NT2/D1 (cell line): ENCODE measurements at places on chromosomes 5 and 9.

- DNase-seq = no peak
Observed at GRCh38 chr5:78734950-78735349, 86.4 kb upstream of the LHFPL2 start.

DNA sequence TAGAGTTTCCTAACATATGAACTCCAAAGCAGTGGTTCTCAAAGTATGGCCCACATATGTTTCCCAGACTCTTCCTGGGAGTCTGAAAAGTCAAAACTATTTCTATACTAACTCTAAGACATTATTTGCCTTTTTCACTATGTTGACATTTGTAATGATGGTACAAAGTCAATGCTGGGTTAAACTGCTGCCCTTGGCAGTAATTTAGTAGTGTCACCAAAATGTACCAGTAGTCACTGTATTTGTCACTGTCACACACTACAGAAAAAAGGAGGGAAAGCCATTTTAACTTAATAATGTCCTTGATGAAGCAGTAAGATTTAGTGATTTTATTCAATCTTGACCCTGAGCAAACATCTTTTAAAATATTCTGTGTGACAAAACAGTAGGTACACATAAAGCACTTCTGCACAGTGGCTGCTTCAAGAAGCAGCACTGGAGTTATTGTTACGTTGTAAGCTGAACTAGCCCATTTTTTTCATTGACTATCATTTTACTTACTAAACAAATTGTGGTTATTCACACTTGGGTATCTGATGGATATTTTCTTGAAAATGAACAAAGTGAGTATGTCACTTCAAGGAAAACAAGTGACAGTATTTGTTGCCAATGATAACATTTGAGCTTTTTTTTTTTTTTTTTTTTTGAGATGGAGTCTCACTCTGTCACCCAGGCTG is 90.3 kb downstream of the NR6A1 start:
- DNase-seq = no peak

- DNase-seq = no peak
Observed at GRCh38 chr5:122584411-122585300, 190.2 kb upstream of the SNX2 start.

DNA sequence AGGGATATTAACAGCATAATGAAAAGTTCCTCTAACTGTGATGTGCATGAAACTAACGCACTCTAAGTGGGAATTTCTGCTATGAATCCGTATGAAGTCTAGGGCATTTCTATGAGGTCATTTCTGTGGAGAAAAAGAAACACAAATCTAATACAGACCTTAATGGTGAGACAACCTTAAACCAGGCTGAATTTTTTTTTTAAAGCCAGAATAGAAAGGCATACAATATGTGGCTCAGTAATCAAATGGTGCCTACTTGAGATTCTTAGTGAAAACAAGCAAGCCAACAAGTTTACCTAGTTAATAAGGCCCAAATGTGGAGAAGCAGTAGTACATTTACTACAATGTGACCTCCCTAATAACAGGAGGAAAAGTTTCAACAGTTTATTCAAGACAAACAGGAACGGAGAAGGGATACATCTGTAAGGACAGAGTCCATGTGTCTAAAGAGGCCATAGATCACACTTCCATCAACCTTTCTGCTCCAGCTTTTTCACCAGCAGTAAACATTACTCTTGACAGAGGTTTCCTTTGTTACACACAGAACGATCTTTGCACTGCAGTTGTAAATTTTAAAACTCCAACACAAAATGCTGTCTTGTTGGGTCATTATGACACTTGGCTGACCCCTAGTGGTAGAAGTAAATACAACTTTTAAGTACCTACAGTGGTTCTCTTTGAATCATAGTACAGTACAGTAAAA is 26.2 kb downstream of the CARNMT1 start:
- DNase-seq = peak; percentile 78

- DNase-seq = no peak
Observed at GRCh38 chr9:125745018-125745417, 2.2 kb upstream of the PBX3 start.

- DNase-seq = peak; percentile 32
Observed at GRCh38 chr5:64497386-64497785, 8.4 kb upstream of the RGS7BP start.

DNA sequence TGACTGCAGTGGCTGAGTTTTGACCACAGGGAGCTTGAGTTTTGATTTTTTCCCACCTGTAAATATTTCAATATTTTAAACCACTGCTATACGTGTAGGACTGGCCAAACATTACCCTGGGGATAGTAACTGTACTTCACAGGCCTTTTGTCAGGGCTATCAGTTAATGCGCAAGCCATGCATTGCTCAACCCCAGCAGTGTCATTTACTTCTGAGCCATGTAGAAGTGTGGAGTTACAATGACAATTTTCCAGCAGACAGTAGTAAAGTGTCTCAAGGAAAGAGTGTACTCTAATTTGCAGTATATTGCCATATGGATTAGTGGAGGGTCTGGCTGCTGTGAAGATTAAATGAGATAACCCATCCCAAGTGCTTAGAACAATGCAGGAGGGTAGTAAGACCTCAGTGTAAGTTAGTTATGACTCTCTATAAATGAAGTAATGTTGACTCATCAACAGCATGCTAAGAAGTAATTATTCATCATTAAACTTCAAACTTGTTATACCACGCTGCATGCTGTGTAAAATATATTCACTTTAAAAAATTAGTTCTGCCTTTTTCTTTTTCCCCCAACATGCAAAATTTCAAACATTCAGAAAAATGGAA is 489.2 kb downstream of the KDM4C start:
- no peak for DNase-seq

- peak; percentile 88 for DNase-seq
Observed at GRCh38 chr5:180082633-180083420, 11.3 kb upstream of the RNF130 start.

- DNase-seq = no peak
Observed at GRCh38 chr5:32504989-32505596, 60.6 kb upstream of the ZFR start.

DNA sequence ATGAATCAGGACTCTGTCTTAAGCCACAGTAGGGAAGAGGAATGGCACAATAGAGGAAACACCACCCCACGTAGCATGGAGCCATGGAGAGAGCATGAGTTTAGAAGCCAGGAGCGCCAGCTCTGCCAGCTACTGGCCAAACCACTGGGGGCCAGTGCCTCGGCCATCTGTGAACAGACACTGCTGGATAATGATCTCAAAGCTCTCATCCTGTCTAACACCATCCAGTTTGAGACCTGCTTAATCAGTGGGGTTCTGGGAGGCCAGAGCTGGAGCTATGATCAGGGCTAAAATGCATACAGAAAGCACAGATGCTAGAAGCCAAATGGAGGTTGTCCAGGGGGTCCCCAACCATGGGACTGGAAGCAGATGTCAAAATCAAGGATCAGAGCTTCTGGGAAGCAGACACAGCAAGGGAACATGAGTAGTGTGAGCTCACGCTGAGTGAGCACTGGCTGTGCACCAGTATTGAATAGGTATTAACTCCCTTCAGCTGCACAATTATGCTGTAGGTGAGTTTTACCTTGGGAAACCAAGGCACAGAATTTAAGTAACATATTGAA is 92.7 kb downstream of the KCNIP1 start:
- no peak for DNase-seq

DNA sequence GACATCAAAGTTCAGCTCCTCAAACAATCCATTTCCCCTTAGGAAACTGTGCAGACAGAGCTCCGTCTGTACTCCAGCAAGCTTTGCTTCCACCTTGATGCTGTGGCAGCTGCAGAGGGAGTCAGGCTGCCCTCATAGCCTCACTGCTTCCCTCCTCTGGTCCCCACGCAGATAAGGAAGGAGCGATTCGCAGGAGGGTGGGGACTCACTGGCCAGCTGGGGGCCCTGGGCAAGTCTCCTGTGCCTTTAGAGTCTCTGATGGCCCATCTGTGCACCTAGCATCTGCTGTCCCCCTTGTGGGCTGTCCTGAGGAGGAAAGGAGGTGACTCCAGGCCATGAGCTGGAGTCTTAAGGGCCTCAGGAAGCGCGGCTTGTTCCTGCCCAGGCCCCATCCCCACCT is 121.5 kb downstream of the ENTREP1 start:
- no peak for DNase-seq

DNA sequence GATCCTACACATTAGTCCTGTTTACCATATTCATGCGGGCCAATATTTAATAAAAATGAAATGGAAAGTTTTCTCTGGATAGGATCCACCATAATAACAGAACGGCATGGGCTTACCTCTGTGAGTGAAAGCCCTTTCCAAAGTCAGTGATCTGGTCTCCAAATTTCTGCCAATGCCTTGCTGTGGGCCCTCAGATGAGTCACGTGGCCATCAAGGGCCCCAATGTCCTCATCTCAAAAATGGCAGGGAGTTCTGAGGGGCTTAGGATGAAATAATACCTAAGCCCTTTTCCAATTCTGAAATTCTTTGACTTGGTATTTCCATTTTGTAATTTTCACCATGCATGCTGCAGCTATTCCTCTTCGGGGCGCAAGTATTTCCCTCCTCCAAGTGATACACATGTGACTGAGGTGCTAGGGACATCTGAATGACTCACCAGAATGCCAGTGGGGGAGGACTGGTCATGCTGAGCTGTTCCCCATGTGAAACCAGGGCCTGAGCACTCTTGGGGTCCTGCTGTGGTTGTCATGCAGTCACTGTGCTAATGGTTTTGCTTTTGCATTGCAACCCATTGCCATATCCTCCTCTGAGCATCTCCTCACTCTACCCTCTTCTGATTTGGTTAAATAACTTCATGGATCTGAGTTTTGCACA is 35.0 kb downstream of the ITK start:
- DNase-seq = no peak
